HFFc6 (cell line): ENCODE measurements at places on chromosomes 2 and 18.

- DNase-seq, result no peak
Measured at GRCh38 chr2:205772983-205773382, 90.7 kb downstream of the NRP2 start.

DNA sequence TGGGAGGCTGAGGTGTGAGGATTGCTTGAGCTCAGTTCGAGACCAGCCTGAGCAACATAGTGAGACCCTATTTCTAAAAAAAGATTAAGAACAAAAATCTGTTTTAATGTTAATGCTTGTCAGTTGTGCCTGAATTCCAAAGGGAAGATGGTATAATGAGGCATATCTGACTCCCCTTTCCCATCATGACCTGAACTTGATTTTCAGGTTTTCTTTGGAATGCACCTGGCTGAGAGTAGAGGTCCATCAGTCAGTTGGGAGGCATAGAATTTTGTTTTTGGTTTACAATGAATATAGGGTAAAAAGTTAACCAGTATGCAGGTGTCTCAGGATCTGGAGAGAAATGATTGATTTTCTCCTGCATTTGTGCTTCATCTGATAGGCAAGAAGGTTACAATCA is 20.4 kb downstream of the RPIA start:
- DNase-seq, result no peak

- no peak for DNase-seq
Measured at GRCh38 chr18:37564711-37565100, 892 bp downstream of the CELF4 start.

GRCh38 chr2:194062401-194062800 is 1594.6 kb upstream of the SLC39A10 start:
- no peak for DNase-seq

- no peak for DNase-seq
Measured at GRCh38 chr2:230152334-230152733, 67.5 kb downstream of the SP110 start.

GRCh38 chr2:200379481-200380090 is 73.1 kb downstream of the SPATS2L start:
- DNase-seq, result no peak

- no peak for DNase-seq
Measured at GRCh38 chr2:230227216-230227615, 1.7 kb downstream of the SP140 start.
